ENCODE measurements at places on chromosomes 3 and 15. TPM values are rescaled to one million over a fixed set of nuclear protein-coding genes. Genes with fewer than 3 reads are reported as not detected.

The WDR93 gene
- total RNA-seq, result 0.32 TPM

The ISLR2 gene
- 0.61 TPM for total RNA-seq

The GABRB3 gene
- 1.5 TPM for total RNA-seq

The RAD51 gene
- 0.32 TPM for total RNA-seq

The RAB5A gene
- total RNA-seq, result 70.3 TPM

The EBLN2 gene
- 5.0 TPM for total RNA-seq

GRCh38 chr3:162122405-162122804 lies 625.8 kb downstream of the OTOL1 start:
- no peak for DNase-seq

GRCh38 chr3:189909139-189909538 lies 211.6 kb downstream of the P3H2 start:
- no peak for DNase-seq

DNA sequence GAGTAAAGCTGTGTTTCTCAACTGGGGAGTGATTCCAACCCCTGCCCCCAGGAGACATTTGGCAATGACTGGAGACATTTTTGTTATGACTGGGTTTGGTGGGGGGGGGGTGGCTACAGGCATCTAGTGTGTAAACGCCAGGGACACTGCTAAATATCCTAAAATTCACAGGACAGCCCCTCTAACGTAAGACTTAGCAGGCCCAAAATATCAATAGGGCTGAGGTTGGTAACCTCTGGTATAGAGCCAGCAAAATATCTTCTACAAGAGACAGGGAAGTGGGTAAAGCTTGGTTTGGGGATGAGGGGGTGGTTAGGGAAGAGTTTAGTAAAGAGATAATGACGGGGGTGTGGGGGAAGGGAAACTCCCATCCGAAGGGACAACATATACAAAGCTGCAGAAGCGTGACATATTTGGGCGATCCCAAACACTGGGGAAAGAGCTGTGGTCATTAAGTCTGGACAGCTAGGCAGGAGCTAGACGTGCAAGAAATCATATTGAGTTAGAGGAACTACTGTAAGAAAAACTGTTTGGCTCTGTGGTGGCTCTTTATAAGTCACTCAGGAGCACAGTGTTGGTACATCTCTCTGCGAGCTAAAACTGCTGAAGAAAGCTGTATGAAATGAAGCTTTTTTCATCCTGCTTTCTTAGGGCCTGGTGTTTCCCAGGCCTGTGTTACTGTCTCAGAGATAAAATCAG lies 697 bp upstream of the TRIM69 start:
- no peak for DNase-seq

DNA sequence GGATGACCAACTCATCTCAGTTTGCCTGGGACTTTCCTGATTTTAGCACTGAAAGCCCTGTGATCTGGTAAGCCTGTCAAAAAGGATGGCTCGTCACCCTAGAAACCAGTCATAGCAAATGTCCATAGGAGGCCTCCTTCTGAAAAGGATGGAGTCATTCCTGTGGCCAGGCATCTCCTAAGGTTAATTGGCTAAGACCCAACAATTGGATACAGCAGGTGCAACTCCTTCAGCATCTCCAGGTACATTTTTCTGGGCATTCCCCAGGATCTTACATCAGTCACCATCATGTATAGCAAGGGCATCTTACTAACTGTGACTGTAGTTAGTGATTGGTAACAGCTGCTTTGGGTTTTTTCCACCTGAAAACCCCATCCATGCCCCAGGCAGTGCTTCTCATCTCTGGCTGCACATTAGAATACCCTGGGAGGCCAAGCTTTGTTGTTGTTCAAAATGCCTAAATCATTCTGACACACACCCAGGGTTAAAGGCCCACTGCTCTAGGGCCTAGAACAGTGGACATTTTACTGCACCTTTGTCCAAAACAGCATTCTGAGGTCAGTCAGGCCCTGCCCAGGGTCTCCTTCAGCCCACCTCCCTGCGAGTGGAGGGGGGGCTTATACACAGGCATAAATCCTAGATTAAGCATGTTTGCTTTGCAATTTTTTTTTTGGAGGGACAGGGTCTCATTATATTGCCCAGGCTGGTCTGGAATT lies 28.3 kb upstream of the GALNT15 start:
- DNase-seq, result no peak

DNA sequence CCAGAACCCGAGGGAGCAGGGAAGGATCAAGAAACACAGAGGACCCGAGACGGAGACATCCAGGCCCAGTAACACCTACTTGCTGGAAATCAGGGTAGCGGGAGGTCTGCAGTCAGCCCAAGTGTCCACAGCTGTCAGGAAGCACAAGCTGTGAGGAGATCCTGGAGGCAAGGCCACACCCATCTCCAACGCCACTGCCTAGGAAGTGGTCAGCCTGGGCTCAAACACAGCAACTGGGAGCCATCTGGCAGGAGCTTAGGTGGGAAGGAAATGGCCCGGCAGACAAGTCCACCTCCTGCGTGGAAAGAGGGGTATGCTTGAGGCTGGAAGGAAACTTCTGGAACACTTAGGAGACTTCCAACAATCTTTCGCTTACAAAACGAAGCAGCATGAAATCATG lies 407.1 kb downstream of the VPS13C start:
- DNase-seq, result no peak

DNA sequence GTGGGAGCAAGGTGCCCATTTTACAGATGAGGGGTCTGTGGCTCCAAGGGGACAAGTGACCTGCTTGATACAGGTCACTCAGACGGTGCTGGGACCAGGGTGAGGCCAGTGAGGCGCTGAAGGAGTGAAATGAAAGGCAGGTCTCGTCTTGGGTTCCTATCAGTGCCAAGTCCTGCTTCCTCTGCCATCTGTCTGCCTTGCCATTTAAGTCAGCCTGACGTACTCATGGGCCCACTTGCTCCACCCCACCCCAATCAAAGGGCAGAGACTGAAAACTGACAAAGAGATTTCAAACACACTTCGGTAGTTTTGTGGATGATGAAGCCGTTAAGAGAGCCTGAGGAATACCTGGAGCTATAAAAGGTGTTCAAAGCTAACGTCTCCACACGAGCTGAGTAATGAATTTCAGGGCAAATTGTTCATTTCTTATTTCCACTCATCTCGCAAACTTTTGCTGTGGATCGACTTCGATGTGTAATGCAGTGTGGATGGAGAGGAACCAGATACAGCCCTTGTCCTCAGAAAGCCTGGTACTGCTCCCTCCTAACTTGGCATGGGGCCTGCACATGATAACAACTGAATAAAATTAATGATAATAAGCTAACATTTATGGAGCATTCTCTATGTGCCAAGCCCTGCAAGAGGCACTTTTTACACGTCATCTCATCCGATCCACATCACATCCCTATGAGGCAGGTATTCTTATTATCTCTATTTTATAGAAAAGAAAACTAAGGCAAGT lies 36.6 kb downstream of the ATP2B2 start:
- no peak for DNase-seq

- DNase-seq, result no peak
These were observed 902.9 kb downstream of the EPHA3 start for GRCh38 chr3:90010341-90010740.

DNA sequence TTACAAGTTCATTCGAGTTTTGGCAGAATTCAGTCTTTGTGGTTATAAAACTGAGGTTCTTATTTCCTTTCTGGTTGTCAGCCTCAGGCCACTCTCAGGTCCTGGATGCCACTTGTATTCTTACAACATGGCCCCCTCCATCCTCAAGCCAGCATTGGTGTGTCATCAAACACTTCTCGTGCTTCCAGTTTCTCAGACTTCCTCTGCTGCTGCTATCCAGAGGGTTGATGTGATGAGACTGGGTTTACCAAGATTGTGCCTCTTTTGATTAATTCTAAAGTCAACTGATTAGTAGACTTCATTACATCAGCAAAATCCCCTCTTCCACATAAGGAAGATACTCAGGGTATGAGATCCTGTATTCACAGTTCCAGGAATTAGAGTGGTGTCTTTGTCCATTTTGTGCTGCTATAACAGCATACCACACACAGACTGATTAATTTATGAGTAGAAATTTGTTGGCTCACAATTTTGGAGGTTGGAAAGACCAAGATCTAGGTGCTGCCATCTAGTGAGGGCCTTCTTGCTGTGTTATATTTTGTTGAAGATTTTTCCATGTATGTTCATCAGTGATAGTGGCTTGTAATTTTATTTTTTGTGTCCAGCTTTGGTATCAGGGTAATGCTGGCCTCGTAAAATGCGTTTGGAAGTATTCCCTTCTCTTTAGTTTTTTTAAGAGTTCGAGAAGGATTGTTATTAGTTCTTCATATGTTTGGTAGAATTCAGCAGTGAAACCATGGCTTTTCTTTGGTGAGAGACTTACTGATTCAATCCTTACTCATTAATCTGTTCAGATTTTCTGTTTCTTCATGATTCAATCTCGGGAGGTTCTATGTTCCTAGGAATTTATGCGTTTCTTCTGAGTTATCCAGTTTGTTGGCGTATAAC lies 11.1 kb downstream of the LRCH3 start:
- no peak for DNase-seq

DNA sequence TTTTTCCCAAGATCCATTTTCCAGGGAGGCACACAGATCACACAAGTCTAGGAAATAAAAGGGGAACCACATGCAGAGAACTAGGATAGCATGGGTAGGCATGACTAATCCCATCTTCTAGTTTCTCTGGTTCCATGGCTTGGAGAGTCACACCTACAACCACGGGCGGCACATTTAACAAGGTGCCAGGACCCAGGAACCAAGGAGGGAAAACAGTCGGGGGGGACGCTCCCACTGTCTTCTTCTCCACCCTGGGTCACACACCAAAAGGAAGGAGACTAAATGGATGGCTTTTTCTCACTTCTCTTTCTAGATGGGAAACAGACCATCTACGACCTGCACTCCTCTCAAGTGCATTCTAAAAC lies 4.6 kb upstream of the SMCO1 start:
- DNase-seq, result peak; percentile 53

DNA sequence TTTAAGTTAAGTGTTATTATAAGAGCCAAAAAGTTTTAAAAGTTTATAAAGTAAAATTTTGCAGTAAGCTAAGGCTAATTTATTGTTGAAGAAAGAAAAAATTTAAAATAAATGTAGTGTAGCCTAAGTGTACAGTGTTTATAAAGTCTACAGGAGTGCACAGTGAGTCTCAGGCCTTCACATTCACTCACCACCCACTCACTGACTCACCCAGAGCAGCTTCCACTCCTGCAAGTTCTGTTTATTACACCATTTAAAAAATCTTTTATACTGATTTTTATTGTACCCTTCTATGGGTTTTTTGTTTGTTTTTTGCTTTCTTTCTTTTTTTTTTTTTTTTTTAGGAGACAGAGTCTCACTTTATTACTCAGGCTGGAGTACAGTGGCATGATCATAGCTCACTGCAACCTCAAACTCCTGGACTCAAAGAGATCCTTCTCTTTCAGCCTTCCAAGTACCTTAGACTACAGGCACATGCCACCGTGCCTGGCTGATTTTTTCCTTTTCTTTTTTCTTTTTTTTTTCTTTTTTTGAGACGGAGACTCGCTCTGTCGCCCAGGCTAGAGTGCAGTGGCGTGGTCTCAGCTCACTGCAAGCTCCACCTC lies 25.9 kb downstream of the CSTA start:
- no peak for DNase-seq

DNA sequence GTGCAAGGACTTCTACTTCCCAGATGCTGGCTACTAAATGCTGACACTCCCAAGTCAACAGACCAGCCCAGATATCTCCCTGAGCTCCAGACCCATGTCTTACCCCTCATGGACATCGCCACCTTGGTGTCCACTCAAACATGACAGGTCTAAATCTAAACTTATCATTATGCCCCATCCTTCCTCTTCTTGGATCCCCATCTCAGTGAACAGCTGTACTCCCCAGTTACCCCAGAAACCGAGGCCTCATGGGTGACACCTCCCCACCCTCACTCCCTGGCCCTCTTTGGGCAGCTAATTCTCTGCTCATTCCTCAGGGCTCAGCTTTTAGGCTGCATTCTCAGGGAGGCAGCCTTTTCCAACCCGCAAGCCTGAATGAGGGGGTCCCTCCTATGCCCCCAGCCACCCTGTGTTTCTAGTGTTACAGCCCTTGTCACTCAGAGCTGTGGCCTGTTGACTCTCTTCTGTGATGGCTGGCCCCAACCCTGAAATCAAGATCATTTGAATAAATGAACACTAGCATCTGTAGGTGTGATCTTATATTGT lies 5.4 kb downstream of the EHD4 start:
- peak; percentile 55 for DNase-seq

GRCh38 chr3:51371943-51372557 lies 13.0 kb upstream of the MANF start:
- DNase-seq, result no peak

- DNase-seq, result peak; percentile 78
These were observed 1.5 kb upstream of the SNX22 start for GRCh38 chr15:64149893-64150578.

- DNase-seq, result no peak
These were observed 33.8 kb downstream of the FMN1 start for GRCh38 chr15:33160581-33161165.

- no peak for DNase-seq
These were observed 43.9 kb downstream of the SRGAP3 start for GRCh38 chr3:9205345-9206143.

- DNase-seq, result no peak
These were observed 285.7 kb upstream of the STT3B start for GRCh38 chr3:31247063-31247447.

GRCh38 chr3:52313774-52314188 lies 2.3 kb upstream of the DNAH1 start:
- no peak for DNase-seq

- DNase-seq, result no peak
These were observed 311.8 kb upstream of the TRIM42 start for GRCh38 chr3:140365872-140366697.

DNA sequence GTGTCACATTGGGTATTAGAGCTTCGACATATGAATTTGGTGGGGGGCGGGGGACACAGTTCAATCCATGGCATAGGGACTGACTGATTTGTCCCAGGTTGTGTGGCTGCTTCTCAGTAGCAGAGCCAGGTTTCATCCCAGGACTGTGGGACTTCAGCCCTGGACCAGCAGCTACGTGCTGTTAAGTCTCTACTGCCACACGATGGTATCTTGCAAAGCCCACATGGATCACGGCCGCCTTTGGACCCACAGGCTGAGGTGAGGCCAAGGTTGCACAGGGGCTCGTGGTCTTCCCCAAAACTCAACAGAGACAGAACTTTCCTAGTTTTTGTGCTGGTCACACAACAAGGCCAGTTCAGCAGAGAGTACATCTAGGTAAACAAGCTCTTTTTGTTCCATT lies 97.4 kb downstream of the LRRK1 start:
- peak; percentile 72 for DNase-seq

DNA sequence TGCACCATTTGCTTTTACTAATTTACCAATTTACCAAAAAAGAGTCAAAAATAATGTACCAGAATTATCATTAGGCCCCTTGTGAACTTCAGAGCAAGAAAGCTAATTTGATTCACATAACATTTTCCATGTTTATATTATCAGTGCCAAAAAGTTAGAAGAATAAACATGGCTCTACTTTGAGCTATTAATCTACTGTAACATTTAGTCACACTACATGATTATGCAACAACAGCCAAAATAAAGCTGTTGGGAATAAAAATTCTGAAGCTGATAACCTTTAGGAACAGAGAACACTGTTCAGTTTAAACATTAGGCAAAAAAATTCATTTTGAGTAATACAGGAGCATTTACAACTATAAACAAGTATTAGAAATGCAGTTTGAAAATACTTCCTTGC lies 63.6 kb downstream of the PROS1 start:
- DNase-seq, result no peak

Measured in mesenteric fat pad (tissue), 1 donor.